ENCODE measurements at places on chromosomes 3 and 15.

GRCh38 chr3:160398820-160399124, 253 bp downstream of the IFT80 start:
- DNase-seq: no peak

GRCh38 chr15:69311319-69311721, 12.6 kb downstream of the PAQR5 start:
- no peak for DNase-seq

DNA sequence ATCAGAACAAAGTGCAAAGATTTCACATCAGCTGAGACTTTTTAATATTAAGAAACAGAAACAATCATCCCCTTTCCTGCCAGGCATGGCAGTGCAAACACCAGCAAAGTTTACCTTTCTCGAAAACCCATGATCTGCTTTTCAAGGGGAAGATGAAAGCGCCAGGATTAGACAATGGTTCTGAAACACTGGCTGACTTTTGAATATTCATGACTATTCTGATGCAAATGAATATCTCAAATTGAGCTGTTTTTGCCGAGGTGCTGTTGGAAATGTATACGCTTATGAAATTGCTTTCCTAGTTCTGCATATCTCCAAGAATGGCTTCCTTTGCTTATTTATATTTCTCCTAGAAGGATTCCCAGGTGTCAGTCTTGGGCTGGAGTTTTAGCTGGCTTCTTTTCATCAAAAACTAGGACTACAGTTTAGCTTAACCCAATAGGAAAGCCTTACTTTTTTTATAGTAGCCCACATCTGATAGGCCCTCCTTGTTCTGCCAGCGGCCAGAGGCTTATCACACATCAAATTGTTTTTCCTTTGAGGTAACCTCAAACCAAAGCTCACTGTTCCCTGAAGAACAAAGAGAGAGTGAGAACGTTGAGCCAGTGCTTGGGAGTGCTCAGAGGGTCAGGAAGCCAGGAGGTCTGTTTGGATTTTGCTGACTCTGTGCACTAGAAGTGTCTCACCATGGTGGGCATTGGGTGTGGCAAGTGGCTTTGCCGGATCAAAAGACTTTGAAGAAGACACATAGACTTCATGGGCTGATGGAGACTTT, 74.0 kb upstream of the PLCL2 start:
- DNase-seq: no peak

DNA sequence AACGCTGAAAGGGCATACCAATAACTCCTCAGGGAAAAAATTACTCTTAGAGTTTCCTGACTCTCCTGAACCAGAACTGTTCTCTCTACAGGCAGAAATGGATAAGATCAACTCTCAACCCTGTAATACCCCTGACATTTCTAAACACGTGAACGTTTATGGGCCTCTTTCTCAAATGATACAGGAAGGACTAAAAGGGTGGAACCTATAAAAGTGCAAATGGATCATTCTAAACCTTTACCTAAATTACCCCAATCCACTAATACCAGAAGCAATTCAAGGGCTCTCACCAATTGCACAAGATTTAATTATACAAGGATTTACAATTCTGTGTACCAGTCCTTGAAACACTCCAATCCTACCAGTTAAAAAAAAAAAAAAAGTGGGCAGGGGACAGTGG, 98.0 kb upstream of the FAM174B start:
- no peak for DNase-seq

- DNase-seq: no peak
Observed at GRCh38 chr3:8627201-8627940, 17.2 kb downstream of the SSUH2 start.

DNA sequence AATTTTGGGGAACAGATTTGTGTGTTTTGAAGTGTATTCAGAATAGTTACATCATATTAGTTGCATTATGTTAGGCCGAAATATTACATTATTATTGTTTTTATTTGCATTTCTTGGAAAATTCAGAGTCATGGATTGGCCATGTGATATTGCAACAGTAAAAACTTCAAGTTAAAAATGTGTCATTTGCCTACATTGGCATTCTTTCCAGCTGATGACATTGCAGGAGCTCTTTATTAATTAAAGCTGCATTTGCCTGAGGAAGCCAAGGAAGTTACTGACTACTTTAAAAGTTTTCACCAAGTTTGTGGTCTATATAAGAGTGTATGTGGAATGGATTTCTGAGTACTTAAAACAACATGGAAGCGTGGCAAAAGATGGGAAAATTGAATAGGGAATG, 726.4 kb upstream of the SGO1 start:
- no peak for DNase-seq

DNA sequence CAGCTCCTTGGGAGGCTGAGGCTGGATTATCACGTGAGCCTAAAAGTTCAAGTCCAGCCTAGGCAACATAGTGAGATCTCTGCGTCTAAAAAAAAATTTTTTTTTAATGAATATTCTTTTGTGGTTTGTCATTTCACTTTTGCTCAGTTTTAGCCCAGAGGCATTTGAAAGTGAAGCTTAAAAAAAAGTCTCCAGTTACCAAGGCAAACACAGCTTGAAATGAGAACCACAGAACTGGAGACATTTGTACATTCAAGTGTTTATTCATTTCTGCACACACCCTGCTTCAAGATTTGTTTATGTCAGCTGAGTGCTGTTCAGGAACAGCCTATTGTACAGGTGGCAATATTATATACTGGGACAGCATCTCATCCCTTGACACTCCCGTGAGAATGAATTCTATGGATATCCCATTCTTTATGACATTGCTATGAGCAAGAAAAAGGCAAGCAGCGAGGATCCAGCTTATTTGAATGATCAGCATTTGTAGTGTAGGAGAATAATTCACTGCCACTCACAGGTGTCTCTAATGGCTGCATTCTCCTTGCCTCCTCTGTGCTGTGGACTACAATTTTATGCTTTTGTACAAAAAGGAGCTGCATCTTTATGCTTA, 444.8 kb upstream of the GRM7 start:
- DNase-seq: no peak

GRCh38 chr3:114848082-114848481, 299.0 kb downstream of the ZBTB20 start:
- no peak for DNase-seq

GRCh38 chr15:90497912-90498311, 31.8 kb upstream of the CRTC3 start:
- DNase-seq: no peak

DNA sequence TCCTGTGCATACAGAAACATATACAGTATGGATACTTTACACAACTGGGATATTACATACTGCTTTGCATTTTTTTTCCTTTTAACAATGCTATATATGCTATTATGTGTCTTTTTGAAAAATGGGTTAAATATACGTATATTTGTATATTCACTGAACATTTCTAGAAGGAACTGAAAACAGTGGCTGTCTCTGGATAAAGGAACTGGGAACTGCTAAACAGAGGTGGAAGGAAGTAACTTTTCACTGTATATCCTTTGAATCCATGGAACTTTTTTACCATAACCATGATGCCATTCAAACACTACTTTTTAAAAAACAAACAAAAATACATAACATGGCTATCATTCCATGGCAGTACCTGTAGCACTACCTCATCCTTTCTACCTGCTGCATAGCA, 1.8 kb downstream of the MTFMT start:
- no peak for DNase-seq

- no peak for DNase-seq
Observed at GRCh38 chr15:91973481-91973880, 120.0 kb downstream of the SLCO3A1 start.

GRCh38 chr15:67089217-67090193, 24.1 kb downstream of the SMAD3 start:
- no peak for DNase-seq

DNA sequence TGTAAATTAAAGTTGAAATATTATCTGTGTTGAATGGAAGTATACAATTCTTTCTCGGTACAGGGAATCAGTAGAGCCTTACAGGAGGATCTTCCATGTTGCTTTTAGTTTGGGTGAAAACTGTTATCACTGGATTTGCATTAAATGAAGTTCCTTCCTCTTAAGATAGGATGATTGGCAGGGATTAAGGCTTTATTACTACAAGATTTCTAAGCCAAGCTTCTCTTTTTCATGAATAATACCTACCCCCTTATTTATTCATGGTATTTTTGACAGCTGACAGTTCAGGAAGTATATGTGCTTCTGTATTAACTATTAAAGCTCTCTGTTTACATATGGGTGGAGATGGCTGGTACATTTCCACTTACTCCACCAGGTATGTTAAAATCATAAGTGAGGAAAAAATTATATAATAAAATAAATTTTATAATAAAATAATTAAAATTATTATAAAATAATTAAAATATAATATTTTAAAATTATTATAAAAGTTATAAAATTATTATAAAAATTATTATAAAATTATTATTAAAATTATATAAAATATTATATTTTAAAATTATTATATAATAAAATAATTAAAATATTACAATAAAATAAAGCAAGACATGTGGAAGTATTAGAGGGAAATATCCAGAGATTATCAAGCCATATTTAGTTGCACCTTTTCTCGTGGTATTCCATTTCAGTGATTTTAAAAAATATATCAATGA, 332.9 kb downstream of the ROBO2 start:
- no peak for DNase-seq

DNA sequence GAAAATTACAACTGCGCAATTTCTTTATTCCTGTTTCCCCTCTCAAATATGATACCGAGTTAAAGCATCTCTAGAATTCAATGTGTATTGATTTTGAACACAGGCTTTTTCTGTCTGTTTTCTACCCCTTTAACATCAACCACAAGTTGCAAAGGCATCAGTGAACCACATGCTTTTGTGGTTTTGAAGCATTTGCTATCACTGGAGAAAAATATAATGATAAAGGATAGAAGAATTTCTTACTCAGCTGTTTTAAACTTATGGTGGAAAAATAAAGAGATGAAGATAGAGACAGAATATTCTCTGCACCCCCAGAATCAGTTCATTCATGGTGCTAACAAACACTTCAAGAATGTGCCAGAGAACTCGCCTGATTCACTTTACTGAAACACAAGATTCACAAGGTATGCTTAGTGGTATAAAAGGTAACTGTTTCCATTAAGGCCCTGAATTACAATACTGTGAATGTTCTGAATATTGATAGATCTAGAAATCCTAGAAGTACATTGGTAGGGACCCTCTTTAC, 9.5 kb upstream of the DPPA4 start:
- DNase-seq: no peak

DNA sequence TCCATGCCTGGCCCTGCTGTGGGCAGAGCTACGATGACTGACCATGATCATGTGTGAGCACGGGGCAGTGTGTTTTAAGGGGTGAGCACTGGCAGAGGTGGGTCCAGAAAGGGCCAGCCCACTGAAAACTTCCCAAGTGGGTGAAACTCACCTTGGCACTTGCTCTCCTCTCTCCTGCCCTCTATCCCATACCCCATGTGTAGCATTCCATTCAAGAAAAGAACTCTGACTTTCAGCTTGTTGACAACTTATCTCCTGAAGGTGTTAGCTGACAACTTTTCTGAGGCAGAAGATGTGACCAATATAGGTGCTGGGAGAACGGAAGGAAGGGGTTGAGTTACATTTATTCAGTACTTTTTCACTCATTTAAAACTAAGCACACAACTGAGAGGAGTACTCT, 305.2 kb downstream of the RORA start:
- no peak for DNase-seq

DNA sequence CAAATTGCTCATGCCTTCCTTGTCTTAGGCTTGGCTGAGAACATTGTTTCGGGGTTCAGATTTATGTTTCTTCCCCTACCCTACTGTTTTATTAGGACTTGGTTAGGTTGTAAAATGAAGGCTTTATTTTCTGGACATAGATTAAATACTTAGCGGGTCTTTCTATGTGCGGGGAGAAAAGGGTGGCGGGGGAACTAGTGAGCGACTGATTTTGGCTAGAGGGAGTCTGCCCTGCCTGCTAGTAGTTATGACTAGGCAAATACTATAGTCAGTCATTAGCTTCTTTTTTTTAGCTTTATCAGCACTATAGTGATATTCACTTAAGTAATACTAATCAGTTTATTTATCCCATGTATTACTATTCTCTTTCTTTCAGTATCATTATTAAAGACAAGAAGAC, 3.6 kb downstream of the CADM2 start:
- no peak for DNase-seq

DNA sequence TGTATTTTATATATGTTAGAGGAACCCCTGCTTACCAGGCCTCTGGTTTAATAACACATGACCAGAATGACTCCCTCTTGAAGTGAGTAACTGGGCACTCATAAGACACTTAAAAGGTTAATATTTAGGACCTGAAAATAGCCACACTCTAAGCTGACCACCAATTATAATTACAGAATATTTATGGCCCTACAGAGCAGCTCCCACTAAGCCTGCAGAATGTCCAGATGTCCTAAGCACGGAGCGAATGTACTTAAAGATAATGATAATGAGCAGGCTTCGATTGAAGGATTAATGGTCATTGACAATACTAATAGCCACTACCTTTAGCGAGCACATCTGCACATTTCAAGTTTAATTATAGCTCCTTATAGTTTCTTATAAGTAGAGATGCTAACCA, 22.8 kb upstream of the KCTD6 start:
- no peak for DNase-seq

DNA sequence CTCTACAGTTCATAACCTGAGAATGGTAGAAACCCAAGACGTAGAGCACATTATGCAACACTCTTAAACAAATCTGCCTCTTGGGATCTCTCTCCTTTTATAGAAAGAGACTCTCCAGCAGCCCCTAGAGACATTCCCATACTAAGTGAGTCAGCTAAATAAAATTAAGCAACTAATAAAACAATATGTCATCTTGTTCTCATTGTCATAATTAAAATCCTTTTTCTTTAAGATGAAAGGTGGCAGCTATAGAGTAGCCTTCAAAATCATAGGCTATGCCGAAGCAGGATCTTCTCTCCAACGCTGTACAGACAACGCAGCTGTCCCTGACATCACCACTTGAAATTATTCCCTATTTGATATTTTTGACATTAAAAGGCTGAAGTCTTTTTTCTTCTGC, 790.0 kb downstream of the FHIT start:
- DNase-seq: no peak

DNA sequence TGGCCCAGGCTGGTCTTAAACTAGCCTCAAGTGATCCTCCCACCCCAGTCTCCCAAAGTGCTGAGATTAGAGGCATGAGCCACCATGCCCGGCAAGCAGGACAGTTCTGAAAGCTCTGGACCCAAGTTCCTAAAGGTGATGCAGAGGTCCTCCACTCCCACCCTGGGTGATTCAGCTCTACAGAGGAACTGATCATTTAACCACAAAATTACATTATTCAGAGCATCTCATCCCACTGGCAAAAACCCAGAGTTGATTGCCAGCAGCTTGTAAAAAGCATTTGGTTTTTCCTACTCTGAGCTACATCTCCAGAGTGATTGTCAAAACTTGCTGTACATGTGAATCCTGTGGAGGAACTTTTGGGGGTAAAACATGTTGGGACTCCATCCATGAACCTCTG, 60.2 kb downstream of the SLTM start:
- no peak for DNase-seq

- peak; percentile 13 for DNase-seq
Observed at GRCh38 chr3:58217209-58217811, 6.5 kb upstream of the DNASE1L3 start.

DNA sequence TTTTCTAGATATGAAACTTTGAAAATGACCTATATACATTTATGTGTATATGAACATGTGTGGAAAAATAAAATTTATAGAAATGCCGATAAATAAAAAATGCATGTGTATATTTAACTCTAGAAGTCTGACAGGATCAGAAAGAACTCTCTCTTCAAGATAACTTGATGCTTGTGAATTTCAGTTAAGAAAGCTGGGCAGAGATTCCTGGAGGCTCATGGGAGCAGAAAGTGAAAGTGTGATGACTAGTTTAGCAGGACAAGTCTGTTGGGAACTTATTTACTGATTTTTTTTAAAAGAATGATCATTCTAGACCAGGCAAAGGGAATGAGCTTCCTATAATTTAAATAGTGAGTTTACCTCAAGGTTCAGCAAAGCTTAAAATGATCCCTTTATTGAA, 81.5 kb upstream of the KCNAB1 start:
- no peak for DNase-seq

- DNase-seq: no peak
Observed at GRCh38 chr3:23600167-23600871, 205.4 kb upstream of the UBE2E1 start.

All from stimulated activated CD8-positive, alpha-beta memory T cell treated with anti-CD3 and anti-CD28 coated beads, Interleukin-15, amount 100 ng/mL, for 4 hours (primary cell).